ENCODE measurements at places on chromosomes 7 and 10.

DNA sequence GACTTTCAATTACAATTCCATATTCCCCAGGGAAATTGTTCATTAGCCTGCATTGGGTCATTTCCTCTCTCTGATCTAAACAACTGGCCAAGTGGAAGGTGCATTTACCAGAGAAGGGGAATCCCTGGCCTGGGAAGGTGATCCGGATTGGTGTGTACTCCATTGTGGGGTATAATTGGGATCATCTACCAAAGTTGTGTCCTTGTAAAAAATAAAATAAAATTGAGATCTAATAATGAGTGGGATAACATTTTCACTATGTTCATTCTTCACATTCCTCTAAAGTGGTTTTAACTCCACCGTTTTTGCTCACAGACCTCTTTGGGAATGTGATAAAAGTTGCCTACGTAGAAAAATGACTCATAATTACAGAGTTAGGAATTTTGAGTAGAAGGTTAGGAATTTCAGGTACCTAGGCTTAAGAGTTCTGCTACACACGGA, 22.8 kb downstream of the ARL5B start:
- DNase-seq: no peak

- no peak for DNase-seq
These were observed 35.8 kb downstream of the IQUB start for GRCh38 chr7:123498601-123499000.

- peak; percentile 24 for DNase-seq
These were observed at the start of gene HDAC9 for GRCh38 chr7:18495412-18496340. Gene HDAC9 (plus strand): TSS chr7:18495749. CDS start chr7:18496303, 554 bp downstream.

GRCh38 chr7:128255271-128255670, 14.2 kb downstream of the LEP start:
- DNase-seq: no peak

GRCh38 chr7:53428045-53428444, 392.6 kb downstream of the POM121L12 start:
- no peak for DNase-seq

- no peak for DNase-seq
These were observed 30.9 kb upstream of the CREB3L2 start for GRCh38 chr7:138032770-138033169.

DNA sequence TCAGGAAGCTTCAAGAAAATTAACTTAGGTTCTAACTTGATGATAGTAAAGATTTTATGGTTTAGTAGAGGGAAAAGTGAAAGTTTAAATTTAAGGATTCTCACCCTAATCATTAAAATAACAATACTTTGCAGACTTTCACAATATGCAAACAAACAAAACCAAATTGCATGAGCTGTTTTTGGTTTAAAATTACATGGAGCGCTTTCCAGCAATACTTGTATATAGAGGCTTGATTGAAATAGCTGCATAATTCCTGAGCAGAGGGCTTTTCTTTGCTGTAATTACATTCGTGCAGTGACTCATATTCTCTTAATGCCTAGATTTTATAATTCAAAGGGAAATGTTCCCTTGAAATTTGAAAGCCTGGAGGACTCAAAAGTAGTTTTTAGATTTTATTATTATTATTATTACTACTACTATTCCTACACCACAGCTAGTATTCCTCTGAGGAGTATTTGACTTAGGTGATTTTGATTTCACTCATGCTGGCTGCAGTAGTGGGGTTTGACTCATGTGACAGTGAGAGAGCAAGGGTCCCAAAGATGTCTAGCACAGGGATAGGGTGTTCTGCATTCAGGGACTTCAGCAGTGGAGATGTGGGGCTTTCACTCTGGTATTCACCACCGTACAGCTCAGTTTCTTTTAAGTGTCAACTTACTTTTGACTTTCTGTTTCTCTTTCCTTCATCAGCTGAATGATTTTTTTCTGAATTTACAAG, 138.1 kb downstream of the ADAM22 start:
- DNase-seq: no peak

DNA sequence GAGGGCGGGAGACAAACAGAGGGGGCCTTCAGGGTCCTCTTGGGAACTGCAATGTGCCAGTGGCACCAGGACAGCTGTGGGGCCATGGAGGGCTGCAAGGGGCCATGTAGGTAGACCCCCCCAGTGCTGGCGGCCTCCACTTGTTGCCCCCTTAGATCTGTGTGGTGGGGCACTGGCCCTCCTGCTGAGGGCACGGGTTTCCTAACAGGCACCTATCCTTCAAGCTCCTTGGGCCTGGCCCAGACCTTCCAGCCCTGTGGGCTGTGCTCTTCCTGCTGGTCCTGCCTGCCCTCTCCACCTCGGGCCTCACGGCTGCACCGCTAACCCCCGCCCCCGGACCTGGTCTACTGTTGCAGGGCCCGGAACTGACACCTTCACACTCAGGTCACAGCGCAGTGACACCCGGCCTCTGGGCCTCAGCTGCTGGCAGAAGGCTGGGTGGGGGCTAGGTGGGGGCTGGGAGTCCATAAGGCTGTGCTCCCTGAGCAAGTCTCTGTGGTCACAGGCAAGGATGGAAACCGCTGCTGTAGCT, 12.6 kb downstream of the RASGEF1A start:
- DNase-seq: peak; percentile 91

DNA sequence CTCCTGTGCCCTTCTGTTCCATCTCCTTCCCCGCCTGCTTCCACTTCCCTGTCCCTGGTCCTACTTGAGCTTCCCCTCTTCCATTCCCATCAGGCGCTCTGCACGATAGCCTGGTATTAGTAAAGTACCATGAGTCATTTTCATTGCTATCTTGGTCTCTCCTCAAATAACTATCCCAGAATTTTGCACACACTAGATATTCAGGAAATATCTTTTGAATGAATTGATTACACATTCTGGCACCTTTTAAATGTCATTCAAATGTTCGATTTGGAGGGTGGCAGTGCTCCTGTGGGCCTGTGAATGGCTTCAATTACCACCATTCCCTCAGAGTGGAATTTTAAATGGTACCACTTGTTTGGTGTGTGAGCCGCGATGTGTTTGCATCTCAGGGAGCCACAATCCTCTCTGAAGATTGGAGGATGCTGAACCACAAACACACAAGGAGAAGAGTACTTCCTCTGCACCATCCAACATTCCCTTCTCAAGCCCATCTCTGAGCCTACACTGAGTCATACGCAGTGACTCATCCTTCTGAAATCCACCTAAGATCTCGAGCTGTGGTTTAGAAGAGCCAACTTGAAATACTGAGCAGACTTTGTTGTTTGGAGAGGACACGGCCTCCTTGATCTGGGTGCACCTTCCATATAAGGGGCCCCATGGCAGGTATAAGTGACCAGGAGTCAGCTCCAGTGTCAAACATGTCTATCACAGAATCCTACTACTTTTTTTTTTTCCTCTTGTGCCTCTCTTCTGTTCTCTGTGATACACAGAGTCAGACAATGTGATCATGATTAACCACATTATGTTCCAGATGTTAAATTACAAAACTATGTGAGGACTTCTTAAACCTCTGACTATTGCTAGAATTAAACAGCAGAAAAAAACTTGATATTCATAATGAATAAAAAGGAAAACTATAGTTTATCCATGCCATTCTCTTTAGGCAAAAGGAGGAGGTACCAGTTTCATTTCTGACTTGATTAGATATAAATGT, 81.9 kb downstream of the BMPER start:
- no peak for DNase-seq

GRCh38 chr10:106789623-106790022, 374.9 kb downstream of the SORCS1 start:
- no peak for DNase-seq

DNA sequence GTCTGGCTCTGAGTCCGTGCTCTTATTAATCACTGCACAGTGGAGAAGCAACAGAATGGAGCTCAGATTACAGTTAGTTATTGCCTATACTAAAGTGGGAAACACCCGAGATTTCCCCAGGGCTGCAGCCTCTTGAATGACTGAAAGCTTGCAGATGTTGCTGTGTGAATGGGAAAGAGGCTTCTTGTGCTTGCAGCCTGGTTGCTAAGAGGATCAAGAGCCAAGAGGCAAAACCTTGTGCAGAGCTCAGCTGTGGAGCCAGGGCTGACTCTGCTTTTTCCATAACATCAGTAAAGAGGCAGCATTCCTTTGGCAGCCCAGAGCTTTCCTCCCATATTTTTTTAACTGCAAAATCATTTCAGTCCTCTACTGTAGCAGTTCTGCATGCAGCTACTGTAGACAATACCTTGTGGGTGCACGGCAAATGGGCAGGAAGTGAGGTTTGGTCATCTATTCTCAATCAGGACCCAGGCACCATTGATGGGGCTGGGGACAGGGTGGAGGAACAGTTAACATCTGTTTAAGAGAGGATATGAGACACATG, 86.5 kb downstream of the RALA start:
- DNase-seq: no peak

- DNase-seq: no peak
These were observed 26.2 kb downstream of the ASB15 start for GRCh38 chr7:123627851-123628250.

DNA sequence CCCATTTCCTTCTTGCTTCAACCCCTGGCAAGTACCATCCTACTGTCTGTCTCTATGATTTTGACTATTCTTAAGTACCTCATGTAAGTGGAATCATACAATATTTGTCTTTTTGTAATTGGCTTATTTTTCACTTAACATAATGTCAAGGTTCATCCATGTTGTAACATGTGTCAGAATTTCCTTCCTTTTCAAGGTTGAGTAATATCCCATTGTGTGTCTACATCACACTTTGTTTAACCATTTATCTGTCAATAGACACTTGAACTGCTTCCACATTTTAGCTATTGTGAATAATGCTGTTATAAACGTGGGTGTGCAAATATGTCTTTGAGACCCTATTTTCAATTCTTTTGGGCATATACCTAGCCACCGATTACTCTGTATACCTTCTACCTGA, 14.0 kb upstream of the CDK14 start:
- no peak for DNase-seq

All from NK-92 treated with Interleukin-12 subunit alpha and Interleukin-12 subunit beta, amount 100 ng/mL, for 24 hours (cell line).